ENCODE measurements at places on chromosomes 5 and 9.

DNA sequence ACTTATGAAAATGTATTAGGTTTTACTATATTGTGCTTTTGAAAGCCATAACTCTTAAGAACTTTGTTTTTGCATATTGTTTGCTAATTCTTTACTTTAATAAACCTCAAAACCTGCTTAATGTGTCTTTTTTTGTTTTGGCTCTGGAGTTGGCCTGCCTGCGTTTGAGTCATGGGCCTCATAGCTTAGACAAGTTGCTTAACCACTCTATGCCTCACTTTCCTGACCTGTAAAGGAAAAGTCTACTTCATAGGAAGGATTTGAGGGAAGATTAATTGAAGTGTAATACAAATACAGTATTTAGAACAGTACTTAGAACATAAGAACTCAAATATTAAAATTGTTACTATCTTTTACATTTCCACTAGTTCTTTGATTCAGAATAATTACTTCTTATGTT, 10.3 kb downstream of the SMIM32 start:
- no peak for DNase-seq

GRCh38 chr9:82939451-82939850, 123.5 kb downstream of the RASEF start:
- no peak for DNase-seq

- DNase-seq, result no peak
These were observed 100.0 kb downstream of the BASP1 start for GRCh38 chr5:17317473-17317872.

GRCh38 chr9:107251756-107252322, 31.2 kb upstream of the RAD23B start:
- no peak for DNase-seq

GRCh38 chr5:102583276-102584124, 84.7 kb upstream of the SLCO6A1 start:
- no peak for DNase-seq

DNA sequence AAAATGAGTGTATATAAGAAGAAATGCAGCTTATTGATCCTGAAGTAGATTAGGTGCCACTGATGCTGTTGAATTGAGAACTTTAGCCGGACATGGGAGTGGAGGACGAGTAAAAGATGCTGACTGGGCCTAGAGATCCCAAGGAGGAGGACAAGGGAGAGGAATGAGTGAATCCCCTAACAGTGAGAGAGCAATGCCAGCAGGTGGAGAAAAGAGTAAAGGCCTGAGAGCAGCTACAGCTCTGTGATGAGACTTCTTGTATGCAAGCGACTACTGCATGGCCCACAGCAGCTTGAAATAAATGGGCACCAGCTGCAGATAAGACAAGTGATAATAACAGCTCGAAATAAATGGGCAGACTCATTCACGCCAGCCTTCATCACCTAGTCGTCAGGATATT, 44.5 kb upstream of the JMY start:
- DNase-seq, result no peak

DNA sequence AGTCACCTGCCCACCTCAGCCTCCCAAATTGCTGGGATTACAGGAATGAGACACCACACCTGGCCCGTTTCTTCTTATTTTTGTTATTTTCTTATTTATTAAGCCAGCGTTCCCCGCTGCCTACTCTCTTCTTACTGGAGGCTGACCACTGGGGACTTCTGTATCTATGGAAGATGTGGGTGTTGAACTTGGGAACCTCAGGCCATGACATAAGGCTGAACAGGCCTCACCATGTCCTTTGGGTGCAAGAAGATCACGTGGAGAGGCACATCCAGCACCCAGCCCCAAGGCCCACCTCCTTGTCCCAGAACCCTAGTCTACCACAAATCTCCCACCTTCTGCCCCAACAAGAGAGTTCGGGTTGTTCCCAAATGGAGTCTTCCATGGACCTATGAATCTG, 59.4 kb upstream of the NEK6 start:
- DNase-seq, result no peak

DNA sequence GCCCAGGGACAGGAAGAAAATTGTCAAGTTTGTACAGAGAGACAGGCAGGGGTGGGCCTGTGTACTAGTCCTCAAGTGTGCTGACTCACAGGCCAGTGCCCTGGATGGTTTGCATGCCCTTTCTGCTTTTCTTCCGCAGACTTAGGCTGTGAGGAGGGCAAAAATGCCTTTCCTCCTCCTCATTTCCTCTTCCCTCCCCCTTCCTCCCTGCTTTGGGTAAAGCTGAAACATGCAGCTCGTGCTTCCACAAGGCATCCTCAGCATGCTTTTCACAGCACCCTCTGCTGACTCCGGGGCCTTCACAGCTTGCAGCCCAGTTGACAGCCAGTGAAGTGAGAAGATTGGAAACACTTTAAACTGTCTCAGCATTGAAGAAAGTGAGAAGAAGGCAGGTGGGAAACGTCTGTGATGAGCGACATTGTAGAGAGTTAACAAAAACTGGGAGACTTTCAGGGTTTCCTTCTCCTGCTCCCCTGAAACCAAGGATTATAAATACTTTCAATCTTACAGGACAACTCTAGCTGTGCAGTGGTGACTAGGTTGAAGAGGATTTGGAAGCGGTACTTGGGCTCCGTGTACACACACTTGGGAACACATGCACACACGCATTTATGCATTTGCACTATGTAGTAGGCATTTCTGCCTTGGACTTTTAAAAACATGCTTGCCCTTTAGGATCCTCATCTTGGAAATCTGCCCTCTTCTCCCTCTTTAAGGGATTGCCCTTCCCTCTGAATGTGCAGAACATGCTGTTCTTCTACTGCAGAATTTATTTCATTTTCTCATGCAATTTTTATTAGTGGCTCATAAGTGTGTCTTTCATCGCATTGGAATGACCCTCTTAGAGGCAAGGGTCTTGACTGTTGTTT, 138.8 kb downstream of the GRIA1 start:
- DNase-seq, result no peak

GRCh38 chr9:98798254-98798653, 1.9 kb upstream of the ANKS6 start:
- DNase-seq, result no peak

DNA sequence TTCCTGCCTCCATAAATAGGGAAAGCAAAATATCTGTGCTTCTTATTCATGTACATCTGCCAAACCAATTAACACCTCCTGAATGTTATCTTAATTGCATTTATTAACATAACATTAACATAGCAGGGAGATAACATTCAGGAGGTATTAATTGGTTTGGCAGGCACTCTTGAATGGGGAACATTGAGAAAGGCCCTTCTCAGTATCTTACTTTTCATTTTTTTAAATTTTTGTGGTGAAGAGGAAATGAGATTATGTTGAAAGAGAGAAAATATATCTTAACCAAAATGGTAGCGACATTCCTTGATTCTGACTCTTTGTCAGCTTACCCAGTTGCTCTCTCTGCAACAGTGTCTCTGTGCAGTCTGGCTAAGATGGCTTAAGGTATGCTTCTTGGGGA, 100.4 kb upstream of the TLE1 start:
- no peak for DNase-seq

DNA sequence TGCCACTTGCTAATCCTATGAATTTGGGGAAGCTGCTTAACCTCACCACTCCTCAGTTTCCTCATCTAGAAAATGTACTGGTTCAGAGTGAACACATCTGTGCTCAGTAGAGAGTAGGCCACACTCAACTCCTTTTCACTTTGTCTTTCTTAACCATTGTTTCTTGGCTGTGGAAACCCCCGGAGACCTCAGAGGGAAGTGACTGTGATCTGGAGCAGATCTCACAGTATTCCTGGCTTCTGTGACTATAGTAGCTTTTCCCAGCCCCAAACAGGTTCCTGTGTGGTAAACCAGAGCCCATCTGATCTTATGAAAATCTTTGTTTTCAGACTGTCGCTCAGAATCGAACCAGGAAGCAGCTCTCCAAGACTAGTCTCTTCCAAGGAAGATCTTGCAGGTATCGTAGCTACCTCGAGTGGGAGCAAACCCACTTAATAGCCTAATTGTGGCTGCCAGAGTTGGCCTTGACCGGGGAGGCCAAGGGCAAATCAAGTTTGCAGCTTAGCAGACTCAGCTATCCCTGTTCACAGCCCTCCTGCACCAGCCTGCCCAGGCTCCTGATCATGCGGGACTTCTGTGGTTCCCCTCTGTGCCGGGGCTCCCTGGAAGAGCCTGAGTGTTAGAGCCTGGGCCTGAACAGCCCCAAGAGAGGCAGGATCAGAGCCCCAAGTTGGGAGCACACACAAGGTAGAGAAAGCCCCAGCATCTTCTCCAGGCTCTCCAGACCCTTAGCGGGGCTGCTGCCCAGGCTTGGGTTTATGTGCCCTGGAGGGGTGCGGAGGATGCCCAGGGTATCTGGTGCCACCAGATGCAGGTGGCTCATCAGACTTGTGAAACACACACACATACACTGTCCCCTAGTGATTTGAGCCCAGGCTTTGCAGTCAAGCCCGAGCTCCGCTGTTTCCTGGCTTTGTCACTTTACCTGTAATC, 52.2 kb upstream of the ANGPTL2 start:
- DNase-seq, result no peak

- DNase-seq, result no peak
These were observed 24.6 kb downstream of the NKD2 start for GRCh38 chr5:1033178-1033577.

Measured in naive thymus-derived CD8-positive, alpha-beta T cell (primary cell).